Brain microvascular endothelial cell (primary cell): ENCODE measurements at places on chromosomes 5 and 9.

DNA sequence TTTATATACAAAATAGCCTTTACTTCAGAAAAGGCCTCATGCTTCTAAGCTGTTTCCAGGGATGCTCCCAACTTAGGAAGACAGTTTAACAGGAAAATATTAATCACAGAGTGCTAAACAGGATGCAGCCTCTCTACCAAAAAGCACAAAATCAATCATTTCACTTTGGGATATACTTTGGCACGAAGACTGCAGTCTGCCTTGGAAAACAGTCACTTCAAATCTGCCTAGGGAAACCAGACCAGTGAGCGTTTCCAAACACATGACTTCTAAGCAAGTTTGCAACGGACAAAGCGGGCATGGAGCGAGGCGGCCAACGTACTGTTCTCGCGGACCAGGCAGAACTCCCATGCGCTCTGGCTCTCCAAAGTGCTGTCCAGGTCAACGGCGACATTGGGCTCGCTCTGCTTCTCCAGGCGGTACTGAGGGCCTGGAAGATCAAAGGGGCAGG is 201.0 kb downstream of the MAPKAP1 start:
- DNase-seq, result no peak

- DNase-seq, result no peak
These were observed 28.8 kb downstream of the JAKMIP2 start for GRCh38 chr5:147753765-147754164.

GRCh38 chr5:153960269-153961215 is 78.2 kb downstream of the FAM114A2 start:
- no peak for DNase-seq

GRCh38 chr9:30944225-30944569 is 1440.2 kb upstream of the ACO1 start:
- no peak for DNase-seq

GRCh38 chr5:174642816-174643405 is 81.5 kb upstream of the MSX2 start:
- DNase-seq, result no peak
